Activated T-cell treated with anti-CD3 and anti-CD28 coated beads for 48 hours (primary cell): ENCODE measurements at places on chromosomes 16 and 17.

DNA sequence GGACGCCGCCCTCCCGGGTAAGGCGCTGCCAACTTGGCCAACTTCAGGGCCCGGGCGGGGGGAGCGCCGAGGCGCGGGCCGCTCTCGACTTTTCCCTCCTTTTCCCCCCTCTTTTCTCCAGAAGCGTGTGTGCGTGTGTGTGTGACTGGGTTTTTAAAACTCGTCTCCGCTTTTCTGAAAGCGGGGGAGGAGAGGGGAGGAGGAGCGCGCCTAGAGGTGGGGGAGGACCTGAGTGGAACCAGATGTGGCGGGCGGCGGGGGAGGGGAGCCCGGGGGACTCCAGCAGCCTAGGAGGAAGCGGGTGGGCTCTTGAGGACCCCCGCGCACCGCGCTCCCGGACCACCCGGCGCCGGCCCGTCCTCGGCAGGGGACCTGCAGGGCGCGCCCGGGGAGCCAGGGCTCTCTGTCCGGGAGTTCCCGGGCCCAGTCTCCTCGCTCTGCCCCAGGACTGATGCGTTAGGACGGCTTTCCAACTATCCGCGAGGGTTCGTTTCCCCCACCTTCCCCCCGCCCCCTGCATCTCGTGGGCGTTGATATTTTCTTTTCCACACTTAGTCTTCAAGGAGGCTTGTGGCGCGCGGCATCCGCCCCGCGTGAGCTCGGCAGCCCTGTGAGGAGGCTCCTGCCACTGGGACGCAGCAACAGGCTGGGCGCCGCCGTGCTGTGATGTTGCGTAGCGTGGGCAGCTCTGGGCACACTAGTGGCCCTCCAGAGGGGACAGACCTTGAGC lies 599 bp downstream of the MRC2 start:
- DNase-seq = peak; percentile 40

- DNase-seq = no peak
Observed at GRCh38 chr17:4186357-4186881, 43.4 kb downstream of the CYB5D2 start.

- DNase-seq = no peak
Observed at GRCh38 chr17:50175035-50175807, 9.4 kb downstream of the SGCA start.

- DNase-seq = no peak
Observed at GRCh38 chr16:86095906-86096485, 197.0 kb downstream of the IRF8 start.

- no peak for DNase-seq
Observed at GRCh38 chr16:50530277-50531236, 17.6 kb upstream of the NKD1 start.

- no peak for DNase-seq
Observed at GRCh38 chr17:59652119-59652518, 32.4 kb downstream of the CLTC start.

DNA sequence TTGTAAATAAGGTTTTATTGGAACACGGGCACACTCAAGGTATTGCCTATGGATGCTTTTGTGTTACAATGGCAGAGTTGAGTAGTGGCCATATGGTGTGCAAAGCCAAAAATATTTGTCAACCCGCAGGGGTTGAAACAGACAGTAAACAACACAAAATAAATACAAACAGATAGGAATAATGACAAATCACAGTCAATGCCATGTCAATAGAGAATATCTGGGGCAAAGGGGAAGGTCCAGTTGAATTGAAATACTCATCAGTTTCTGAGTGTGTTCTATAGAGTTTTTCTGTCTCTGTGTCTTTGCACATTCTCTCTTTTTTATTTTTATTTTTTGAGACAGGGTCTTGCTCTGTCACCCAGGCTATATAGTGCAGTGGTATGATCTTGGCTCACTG lies 37.5 kb downstream of the PITPNC1 start:
- no peak for DNase-seq
